ENCODE measurements at places on chromosomes 5 and 9.

DNA sequence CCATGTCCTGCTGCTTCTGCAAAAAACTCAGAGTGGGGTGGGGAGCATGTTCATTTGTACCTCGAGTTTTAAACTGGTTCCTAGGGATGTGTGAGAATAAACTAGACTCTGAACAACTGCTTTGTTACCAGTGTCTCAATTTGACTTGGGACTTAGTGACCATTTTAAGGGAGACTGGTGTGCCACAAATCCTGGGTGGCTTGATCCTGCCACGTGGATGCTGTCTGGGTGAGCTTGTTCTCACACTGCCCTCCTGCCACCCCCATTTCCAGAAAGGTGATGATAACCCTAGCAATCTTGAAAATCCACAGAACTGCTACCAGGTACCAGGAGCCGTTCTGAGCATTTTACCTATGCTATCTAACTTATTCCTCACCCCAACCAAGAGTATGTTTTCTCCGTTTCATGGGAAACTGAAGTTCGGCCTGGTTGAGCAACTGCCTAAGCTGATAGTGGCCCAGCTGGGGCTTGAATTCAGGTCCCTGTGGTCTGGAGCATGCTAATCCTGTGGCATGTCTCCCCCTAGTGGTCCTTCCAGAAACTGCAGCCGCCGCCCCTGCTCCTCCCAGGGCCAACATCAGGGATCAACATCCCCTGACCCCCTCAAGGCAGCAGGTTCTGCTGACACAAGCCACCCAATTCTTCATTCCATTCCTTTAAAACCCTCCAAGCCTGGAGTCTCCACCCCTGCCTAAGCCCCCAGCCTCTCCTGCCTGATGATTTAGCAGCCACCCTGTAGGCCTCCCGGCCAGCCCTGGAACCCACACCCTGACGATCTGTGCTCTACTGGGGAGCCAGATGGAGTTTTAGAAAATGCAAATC lies 2.8 kb downstream of the IL3 start:
- no peak for DNase-seq

GRCh38 chr5:95590880-95591279 lies 29.0 kb upstream of the GPR150 start:
- no peak for DNase-seq

GRCh38 chr9:129138476-129139232 lies 27.4 kb downstream of the PTPA start:
- no peak for DNase-seq

DNA sequence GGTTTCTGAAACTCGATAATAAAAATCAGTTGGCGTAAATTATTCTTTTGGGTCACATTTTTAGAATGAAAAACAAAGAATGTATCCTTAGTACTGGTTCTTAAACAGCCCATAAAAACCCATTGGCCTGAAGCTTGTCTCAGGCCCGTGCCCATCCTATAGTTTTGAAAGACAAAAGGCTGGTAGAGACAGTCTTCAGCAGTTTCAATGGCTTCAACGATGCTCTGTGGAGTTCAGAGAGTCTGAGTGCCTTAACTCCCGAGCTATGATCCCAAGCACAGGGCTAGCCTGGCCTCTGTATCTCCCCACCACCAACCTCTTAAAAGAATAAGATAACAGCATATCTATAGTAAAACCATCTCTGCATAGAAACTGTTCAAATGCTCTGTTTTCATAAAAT lies 595.0 kb downstream of the CDH12 start:
- DNase-seq = no peak

GRCh38 chr5:150781706-150782614 lies 3.4 kb downstream of the SMIM3 start:
- no peak for DNase-seq
